ENCODE measurements at places on chromosomes 7 and 10. TPM values are rescaled to one million over a fixed set of nuclear protein-coding genes. Genes with fewer than 3 reads are reported as not detected.

DNA sequence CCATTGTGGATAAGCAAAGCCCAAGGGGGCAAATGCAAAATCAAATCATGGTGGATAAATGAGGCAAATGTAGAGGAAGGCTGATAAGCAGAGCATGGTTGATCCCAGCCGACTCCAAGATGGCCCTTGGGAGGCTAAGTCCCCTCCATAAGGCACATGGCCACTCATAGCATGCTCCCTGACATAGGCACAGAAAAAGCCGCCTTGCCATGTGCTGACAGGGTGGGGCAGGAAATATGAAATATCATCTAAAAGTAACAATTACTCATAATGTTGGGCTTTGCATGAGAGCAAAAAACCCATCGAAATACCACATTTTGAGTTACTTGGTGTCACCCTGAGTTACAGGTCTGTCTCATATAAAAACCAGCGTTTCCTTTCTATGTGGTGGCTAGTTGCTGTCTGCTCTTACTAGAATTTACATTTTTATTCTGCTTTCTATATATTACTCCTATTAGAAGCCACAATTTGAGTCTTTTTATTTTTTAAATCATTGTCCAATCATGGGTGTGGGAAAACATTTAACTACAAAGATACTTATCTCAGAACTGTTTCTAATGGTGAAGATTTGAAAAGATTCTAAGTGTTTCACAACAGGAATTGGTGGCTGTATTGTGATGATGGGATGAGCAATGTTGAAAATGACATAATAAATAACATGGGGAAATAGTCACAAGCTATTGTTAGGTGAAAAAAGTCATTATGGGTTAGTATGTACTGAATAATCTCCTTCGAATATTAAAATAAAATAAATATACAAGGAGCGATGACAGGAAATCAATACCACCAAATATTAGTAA is 102.7 kb downstream of the CUBN start:
- DNase-seq: no peak

DNA sequence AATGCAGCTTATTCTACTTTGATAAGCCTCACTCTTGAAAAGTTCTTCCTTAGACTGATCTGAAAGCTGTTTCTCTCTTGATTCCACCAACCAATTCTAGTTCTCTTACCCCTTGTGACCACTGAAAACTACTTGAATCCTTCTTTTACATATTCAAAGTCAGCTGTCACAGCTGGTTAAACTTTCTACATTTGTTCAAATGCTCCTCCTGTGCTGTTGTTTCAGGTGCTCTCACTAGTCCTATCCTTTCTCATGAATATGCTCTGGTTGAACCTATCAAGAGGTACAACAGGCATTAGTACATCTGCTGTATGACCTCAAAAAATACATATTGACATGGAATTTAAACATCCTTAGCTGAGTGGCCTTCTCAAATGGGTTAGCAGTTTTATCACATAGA is 91.5 kb downstream of the MYO3A start:
- no peak for DNase-seq

DNA sequence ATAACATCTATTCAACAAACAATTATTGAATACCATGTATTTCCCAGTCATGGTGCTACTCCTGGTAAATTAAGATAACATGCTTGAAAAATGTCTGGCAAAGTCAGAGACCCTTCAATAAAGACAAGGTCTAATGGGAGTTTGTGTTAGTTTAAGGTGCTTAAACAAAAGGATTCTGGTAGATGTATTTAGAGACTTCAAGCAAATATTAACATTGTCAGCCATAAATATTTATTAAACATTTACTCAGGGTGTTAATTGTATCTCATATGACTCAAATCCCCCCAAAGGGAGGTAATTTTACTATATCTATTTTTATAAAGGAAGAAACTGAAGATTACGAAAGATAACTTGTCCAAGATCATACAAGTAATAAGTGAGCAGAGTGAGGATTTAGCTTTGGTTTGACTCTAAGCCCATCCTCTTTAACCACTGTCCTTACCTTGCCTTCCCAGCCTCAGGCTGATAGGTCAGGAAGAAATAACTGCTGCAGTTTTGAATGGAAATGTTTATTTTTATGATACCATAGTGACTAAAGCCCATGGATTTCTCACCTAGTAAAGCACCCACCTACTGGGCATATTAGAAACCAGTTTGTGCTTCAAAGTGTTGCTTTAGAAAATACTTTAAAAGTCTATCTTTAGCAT is 215.4 kb downstream of the COBL start:
- no peak for DNase-seq

GRCh38 chr10:30422981-30423654 is 10.9 kb upstream of the MAP3K8 start:
- peak; percentile 59 for DNase-seq

- no peak for DNase-seq
Measured at GRCh38 chr10:56142092-56142728, 218.8 kb downstream of the ZWINT start.

DNA sequence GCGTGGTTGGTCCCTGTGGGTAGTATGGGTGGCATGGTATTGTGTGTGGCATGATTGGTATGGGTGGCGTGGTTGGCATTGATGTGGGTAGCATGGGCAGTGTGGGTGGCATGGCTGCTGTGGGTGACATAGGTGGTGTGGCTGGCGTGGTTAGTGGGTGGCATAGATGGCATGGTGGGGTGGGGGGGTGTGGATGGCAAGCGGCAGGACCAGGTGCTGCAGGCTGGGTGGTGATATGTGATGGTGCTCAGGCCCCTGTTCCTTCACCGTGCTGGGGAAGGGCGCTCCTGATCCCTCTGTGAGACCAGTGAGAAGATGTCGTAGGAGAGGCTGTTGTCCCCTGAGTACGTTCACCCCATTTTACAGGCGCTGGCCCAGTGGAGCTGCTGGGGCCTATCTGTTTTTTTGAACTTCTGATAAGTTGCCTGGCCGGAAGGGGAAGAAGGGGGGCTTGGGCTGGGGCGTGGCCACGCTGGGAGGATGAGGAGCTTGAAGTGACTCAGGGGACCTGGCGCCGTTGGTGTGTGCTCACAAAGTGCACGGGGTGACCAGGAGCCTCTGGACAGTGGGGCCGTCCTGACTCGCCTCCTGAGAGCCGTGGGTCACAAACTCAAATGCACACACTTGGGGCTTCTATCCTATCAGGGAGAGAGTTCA is 17.5 kb downstream of the INPP5A start:
- DNase-seq: no peak

- no peak for DNase-seq
Measured at GRCh38 chr10:47413531-47414226, 29.6 kb upstream of the ZNF488 start.

DNA sequence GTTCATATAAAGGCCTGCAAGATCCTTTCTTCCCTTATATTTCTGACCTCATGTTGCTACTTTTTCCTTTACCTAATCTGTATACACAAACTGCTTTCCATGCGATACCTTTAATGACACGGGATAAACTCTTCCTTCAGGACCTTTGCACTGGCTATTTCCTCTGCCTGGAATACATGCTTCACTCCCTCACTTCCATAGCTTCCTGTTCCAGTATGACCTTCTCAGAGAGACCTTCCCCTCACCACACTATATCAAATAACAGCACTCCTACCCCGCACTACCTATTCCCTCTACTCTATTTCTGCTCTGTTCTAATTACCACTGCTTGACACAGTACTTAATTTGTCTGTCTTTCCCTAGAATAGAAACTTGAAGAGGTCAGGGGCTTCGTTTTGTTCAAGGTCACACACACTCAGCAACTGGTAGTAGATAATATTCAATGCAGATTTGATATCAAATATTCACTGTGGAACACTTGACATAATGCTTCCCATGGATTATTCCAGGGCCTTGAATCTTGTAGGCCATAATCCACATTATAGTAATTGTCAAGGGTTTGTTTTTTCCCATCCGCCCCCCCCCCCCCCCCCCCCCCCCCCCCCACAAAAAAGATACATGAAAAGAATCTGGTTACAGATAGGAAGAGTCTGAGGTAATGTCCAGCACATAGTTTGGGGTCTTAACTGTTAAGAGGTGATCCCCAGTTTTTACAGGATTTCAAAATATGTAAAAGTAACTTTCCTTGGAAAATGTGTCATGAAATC is 11.1 kb downstream of the SYPL1 start:
- DNase-seq: no peak

- peak; percentile 42 for DNase-seq
Measured at GRCh38 chr7:157487046-157487770, 150.4 kb downstream of the DNAJB6 start.

DNA sequence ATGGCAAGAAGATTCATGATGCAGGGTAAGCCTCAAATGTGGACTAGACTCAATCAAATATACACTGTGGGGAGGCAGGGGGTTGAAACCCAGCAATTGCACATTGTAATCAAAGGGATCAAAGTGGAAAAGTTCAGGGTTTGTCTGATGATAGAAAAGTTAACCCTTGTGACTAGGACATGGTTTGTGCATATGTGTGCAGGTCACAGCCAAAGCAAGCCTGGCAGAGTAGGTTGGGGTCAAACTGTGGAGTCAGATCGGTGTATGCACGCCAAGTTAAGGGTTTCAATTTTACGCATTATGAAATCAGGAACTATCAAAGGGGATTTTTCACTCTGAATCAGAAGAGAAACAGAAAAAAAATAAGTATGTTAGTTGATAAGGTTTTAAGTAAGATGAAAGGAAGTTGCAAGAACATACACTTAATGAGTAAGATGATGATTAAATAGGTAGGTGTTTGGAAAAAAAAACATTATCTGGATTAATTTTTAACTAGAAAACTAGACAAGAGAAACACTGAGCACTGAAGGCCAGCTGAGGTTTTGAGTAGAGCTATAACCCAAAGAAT is 188.3 kb downstream of the DGKB start:
- no peak for DNase-seq

GRCh38 chr7:133059263-133059662 is 22.6 kb downstream of the CHCHD3 start:
- no peak for DNase-seq

Gene LRGUK
- 0.05 TPM for total RNA-seq

Gene TMEM140
- total RNA-seq: 2.2 TPM

Gene VSTM4
- total RNA-seq: 1.8 TPM

Gene SPDYE5
- not detected for total RNA-seq

Gene ACSL5
- 3.2 TPM for total RNA-seq

Gene ANKRD2
- total RNA-seq: not detected

Gene GTPBP4
- 87.4 TPM for total RNA-seq

Measured in SJSA1 (cell line).